Lung microvascular endothelial cell (primary cell): ENCODE measurements at places on chromosomes 6 and 20. TPM values are rescaled to one million over a fixed set of nuclear protein-coding genes. Genes with fewer than 3 reads are reported as not detected.

SYTL3 gene
- 0.60 and 0.87 TPM in 2 replicates for total RNA-seq

GRCh38 chr20:17479063-17479657 is 52.0 kb downstream of the BFSP1 start:
- no peak for DNase-seq

- DNase-seq: no peak
Observed at GRCh38 chr6:63268574-63268973, 51.2 kb downstream of the LGSN start.

DNA sequence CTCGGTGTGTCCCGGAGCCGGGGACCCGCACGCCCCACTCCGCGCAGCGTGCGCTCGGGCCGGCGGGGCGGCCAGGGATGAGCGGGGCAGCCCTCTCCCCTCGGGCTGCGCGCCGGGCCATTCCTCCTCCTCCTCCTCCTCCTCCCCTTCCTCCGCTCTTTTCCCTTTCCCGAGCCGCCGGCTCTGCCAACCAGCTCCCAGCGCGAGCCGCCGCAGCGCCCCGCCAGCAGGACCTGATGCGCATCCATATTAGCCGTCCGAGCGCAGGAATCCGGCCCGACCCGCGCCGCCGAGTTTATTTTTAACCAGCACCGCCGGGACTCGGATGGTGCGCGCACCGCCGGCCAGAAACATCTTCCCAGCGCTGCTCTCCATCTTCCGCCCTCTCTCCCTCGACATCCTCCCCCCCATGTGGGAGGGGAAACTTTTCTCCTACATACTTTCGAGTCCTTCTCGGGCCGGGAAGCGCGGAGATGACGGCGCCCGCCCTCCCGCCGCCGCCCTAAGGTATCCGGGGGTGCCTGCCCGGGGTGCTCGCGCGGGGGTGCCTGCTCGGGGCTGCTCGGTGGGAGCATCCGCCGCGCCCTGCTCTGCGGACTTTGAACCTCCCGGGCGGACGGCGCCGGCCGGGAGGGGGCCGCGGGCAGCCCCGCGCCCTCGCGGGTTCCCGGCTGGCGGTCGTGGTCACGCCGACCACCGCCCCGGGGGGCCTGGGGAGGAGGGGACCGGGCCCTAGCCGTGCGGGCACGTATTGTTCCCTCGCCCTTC is 619 bp downstream of the RREB1 start:
- peak; percentile 70 for DNase-seq
